ENCODE measurements at places on chromosomes 12 and 14.

DNA sequence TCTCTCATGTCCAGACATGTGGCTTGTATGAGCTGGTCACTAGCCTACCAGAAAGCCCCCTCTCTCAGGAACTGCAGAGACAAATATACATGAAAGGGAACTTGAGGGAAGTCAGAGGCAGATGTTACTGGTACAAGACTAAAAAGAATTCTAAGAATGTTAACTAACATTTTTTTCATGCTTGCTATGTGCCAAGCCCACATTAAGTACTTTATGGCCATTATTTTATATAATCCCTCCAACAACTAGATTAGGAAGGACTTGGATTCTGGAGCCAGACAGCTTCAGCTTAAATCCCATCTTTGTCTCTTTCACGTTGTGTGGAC lies 24.6 kb downstream of the TTC9 start:
- no peak for DNase-seq

DNA sequence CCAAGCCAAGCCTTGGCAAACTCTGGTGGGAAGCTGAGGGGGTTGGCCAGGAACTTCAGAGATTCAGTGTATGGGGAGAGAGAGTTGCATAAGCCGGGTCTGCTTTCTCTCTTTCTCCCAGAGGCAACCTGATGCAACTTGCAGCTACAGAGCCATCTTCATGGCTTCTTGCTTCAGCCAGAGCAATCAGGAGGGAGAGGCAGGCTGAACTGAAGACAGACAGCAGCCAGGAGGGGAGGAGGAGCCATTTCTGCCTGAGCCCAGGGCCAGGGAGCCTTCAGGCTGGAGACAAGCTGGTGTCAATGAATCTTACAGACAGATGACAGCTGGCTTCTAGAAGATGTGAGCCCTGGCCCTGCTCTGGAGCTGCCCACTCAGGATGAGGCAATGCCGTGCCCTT lies 18.7 kb downstream of the NPC2 start:
- DNase-seq: no peak

DNA sequence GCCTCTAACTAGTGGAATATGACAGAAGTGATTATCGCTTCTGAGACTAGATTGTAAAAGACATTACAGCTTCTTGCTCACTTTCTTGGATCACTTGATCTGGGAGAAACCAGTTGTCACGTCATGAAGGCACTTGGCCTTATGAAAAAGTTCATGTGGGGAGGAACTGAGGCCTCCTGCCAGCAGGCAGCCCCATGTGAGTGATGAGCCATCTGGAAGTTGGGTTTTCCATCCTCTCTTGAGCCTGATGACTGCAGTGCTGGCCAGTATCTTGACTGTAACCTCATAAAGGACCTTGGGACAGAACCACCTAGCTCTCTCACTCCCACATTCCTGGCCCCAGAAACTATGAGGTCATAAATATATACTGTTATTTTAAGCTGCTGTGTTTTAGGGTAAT lies 28.0 kb downstream of the TTLL5 start:
- no peak for DNase-seq

GRCh38 chr14:79971330-79971729 lies 240.0 kb downstream of the DIO2 start:
- DNase-seq: no peak

DNA sequence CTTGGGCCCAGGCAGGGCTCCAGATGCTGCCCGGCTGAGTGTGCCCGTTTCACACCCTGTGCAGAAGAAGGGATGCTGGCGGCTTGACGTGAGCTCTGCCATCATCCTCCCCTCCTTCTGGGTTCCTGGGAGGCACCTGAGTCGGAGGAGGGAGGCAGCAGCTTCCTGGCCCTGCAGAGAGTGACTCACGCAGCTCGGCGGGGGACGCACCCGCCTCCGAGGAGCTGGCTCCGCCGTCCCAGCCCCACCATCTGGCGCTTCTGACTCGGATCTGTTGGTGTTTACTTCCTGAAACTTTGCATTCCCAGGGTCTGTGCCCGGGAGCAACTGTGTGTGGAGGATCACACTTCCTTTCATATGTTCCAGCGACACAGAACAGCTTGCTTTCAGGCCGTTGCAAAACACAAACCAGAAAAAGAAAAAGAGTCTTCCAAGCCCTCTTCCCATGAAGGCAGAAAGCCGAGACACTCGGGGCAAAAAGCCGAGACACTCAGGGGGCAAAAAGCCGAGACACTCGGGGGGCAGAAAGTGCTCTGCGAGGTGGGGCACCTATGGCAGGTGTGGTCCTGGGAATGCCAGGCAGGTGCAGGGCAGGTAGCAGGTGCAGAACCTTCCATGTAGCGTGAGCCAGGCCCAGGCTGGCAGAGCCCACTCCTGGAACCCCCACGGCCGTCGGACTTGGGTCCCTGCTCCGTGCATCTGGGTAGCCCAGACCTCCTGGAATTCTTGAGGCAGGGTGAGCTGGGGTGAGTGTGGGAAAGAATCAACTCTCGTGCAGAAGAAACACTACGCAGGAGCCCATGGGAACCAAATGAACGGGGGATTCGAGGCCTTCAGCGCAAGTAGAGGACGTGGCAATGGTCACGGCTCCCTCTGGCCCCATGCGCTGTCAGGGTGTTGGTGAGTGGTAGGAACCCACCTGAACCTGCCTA lies 27.6 kb upstream of the GALNT9 start:
- peak; percentile 91 for DNase-seq

DNA sequence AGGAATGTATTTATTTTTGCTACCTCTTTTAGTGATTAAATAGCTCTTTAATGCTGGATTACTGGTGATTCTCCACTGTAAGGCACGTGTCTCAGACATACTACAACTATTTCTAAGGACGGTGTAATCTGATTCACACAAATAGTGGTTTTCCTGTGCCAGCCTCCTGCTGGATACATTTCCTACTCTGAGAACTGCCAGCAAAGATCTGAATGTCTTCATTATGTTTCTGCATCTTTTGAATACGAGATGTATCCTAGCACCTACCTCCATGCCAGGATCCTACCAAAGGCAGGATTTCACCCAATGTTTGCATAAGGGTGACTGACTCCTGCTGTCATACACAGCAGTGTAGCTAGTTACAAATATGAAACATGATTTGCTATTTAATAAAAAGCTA lies 120.6 kb downstream of the PRICKLE1 start:
- DNase-seq: peak; percentile 33

- DNase-seq: no peak
Observed at GRCh38 chr12:117328556-117329100, 32.8 kb downstream of the NOS1 start.

- DNase-seq: peak; percentile 19
Observed at GRCh38 chr14:74904635-74905503, 18.2 kb downstream of the RPS6KL1 start.

GRCh38 chr14:72739446-72740405 lies 154.2 kb downstream of the DPF3 start:
- peak; percentile 56 for DNase-seq

- peak; percentile 71 for DNase-seq
Observed at GRCh38 chr12:112992541-112993398, 14.5 kb downstream of the OAS2 start.

GRCh38 chr14:52840877-52841276 lies 49.5 kb upstream of the GNPNAT1 start:
- DNase-seq: no peak

- DNase-seq: no peak
Observed at GRCh38 chr12:124031058-124031457, 58.0 kb downstream of the ZNF664 start.

DNA sequence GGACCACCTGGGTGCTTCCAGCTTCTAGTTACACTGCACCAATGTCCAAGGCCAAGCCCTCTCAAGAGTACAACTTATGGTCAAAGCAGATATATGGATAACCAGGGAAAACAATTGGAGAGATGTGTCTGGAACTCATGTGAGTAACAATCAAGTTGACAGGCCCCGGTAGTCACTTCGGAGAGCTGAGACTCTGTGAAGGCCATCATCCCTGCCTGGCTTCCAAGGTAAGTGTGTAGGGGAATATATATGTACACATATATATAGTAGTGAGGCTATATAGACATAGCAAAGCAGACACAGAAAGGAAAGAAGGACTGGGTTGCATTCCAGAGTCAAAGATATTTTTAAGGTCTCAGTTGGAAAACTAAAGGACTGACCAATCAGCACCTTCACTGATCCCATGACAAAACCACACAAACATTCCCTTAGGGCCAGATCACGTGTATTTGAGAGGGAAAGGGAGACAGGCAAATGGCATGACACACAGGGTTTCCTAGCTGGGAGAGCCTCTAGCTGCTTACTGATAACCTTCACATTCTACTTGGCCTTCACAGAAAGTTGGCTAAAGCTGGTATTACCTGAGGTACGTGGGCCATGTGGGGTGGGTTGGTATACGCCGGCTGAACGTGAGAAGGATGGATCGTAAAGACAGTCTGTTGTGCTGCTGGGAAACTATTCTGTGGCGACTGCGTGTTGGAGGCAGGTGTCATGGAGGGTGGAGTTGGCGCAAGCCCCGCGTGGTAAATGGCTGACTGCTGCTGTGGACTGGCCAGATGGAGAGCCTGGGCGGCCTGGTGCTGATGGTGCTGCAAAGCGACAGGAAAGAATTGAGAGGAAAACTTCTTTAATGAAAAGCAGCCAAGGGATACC lies 50.0 kb downstream of the SH2B3 start:
- DNase-seq: no peak

- no peak for DNase-seq
Observed at GRCh38 chr12:66589095-66589494, 89.8 kb downstream of the GRIP1 start.

DNA sequence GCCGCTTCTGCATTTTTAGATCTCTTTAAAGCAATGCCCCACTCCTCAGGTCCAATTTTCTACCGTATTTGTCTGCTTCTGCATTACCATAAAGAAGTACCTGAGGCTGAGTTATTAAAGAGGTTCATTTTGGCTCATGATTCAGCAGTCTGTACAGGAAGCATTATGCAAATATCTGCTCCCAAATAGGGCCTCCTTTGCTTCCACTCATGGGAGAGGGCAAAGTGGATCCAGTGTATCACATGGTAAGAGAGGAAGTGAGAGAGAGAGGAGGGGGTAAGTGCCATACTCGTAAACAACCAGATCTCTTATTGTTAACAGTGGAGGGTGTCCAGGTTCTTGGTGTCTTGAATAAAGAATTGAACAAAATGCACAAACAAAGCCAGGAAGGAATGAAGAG lies 316.1 kb upstream of the SEL1L start:
- no peak for DNase-seq
